ENCODE measurements at places on chromosomes 12 and 14.

GRCh38 chr14:25843481-25844470 is 754.1 kb downstream of the NOVA1 start:
- no peak for DNase-seq

GRCh38 chr12:59593761-59594160 is 2.1 kb upstream of the SLC16A7 start:
- DNase-seq, result no peak

GRCh38 chr12:42140901-42141300 is 3.8 kb downstream of the GXYLT1 start:
- DNase-seq, result no peak

GRCh38 chr12:124917135-124917840 is 2.8 kb upstream of the UBC start:
- peak; percentile 60 for DNase-seq

- no peak for DNase-seq
Observed at GRCh38 chr12:68841717-68842116, 33.7 kb downstream of the MDM2 start.

GRCh38 chr12:94074980-94075629 is 73.3 kb upstream of the PLXNC1 start:
- peak; percentile 37 for DNase-seq

Measured in frontal cortex (tissue), 4 donors.